ENCODE measurements at places on chromosomes 5 and 9.

DNA sequence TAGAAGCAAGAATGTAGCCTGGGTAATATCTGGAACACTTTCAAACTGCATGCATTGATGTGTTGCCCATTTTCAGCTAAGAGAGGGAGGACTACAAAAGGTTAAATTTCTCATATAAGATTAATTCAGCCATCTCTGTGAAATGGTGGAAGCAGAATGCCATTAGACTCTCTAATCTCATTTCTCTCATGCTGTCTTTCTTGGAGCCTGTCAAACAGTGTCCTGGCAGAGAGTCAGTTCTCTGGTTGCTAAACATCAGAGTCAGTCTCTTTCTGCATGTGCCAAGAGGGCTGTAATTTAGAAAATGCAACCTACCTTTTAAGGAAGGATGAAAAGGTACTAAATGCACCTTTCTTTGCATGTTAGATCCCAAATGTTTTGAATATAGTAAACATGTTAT lies 910 bp upstream of the GARNL3 start:
- DNase-seq: no peak

DNA sequence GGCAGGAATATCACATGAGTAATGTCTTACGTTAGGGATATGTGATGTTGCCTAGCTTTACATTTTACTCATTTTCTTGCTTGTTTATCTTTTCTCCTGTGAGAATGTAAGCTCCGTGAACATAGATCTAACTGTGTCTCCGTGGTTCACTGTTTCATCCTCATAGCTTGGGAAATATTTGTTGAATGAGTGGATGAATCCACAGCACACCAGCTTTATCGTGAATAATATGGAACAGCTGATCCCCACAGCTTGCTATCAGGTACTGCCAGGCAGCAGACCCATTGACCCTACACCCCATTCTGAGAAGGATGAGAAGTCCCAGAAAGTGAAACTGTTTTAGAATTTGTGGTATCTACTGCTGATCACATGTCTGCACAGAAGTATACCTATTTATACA lies 106.8 kb upstream of the FBN2 start:
- DNase-seq: no peak

DNA sequence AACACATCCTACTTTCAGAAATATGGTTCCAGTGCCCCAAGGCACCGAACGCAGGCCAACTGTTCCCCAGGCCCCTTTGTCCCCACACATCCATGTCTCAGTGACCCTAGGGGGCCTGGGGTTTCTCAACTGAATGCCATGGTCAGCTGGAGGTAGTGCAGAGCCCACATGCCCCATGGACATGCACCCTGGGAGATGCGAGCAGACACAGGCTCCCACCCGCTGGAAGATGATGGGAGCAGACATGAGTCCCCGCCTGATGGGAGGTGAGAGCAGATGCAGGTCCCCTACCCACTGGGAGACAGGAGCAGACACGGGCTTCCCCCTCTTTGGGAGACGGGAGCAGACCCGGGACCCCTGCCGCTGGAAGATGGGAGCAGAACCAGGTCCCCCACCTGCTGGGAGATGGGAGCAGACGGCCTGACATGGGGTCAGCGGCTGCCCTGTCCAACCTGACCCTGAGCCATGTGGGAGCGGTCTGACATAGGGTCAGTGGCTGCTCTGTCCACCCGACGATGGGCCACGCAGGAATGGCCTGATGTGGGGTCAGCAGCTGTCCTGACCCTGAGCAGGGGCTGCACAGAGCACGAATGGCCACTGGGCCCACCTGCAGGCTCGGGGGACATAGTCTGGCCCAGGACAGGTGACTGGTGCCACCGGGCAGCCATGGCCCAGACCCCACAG lies 18.4 kb downstream of the ZDHHC11B start:
- DNase-seq: no peak

- no peak for DNase-seq
These were observed 27.6 kb downstream of the RAB24 start for GRCh38 chr5:177275883-177276282.

DNA sequence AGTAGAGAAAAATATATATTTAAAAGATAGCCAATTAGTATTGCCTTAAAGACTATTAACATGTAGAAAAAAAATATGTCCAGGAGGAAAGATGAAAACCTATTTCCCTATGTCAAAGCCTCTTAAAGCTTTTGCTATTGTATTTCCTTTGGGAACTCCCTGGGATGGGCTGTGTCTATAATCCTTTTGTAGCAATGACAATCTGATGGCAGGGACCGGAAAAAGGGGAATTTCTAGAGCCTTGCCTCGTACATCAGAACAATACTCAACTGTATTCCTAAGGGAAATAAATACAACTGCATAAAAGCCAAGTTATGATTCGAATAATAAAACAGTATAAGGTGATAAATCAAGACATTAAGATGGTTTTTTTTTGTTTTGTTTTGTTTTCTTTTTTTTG lies 257.3 kb downstream of the MLLT3 start:
- DNase-seq: no peak

DNA sequence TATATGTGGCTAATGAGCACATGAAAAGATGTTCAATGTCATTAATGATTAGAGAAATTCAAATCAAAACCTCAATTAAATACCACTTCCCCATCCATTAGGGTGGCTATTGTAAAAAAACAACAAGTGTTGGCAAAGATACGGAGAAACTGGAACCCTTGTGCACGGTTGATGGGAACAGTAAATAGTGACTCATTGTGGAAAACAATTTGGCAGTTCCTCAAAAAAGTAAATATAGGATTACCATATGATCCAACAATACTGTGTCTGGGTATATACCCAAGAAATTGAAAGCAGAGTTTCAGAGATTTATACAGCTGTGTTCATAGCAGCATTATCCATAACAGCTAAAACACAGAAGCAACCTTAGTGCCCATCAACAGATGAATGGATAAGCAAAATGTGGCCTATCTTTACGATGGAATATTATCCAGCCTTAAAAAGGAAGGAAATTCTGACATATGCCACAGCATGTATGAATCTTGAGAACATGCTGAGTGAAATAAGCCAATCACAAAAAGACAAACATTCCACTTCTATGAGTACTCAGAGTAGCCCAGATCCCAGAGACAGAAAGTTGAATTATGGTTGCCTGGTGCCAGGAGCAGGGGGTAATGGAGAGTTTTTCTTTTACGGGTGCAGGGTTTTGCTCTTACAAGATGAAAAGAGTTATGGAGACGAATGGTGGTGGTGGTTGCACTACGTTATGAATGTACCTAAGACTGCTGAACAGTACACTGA lies 41.4 kb upstream of the LRRC14B start:
- no peak for DNase-seq

DNA sequence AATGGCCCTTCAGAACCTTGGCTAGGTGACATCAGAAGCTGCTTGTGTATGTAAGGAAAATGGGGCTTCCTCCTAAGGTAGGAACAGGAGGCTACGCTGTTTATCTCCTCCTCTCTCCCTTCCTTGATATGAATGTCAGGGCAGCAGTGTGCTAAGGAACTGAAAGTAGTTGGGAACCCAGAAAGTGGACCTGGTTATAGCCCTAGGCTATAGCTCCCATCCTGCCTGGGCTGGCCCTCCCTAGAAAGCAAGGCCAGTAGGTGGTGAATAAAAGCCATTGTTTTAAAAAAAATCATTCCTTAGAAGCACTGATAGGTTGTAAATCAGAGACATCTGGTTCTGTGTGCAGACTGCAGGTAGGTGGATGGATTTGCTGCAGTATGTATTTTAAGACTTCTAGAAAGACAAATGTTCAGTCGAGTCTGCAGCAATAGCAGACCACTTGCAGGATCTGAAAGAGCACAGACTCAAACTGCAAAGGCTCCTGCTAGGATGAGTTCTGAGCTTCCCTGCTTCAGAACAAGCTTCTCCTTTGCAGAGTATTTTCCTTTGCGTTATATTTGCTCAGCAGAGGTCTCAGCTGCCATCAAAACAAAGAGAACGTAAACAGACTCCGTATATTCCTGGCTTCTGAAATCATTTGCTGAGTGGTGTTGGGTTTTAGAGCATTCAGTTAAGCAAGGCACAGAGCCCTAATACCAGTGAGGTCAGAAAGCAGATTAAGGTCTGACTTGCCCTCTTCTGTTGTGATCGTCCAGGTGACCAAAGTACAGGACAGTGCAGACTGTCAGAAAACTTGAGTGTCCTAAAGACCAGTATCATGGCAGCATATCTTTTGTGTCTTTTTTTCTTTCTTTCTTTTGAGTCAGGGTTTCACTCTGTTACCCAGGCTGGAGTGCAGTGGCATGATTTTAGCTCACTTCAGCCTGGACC lies 20.1 kb upstream of the CFAP157 start:
- DNase-seq: no peak

DNA sequence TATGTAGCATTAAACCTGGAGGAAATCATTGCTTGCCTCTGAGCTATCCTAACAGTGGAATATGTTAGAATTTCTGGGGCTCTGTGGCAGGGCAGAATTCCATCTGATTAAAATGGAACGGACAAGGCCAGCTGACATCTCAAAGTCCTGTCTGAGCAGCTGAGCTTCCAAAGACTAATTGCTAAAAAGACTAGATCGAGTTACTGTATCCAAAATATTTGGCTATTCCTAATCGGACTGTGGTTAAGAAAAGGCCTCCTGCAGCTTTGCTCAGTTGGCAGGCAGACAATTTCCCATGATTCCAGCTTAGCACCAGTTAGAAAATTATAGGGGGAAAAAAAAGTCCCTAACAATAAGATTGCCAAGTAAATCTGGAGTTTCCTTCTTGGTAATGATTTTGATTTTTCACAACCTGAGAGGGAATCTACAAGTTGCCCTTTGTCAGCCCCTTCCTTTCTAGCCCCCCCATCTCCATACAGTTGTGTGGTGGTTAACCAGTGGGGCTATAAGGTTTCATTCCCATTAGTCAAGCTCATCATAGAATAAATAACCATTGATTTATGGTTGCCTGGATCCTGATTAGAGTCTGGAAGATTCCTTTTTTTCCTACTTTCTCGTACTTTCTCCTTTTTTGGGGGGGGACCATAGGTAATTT lies 26.4 kb downstream of the PTGR1 start:
- DNase-seq: no peak

- no peak for DNase-seq
These were observed 460 bp upstream of the PBX3 start for GRCh38 chr9:125746774-125747052.

- no peak for DNase-seq
These were observed 358.1 kb downstream of the GLIS3 start for GRCh38 chr9:3941758-3942157.

GRCh38 chr5:127358740-127359139 lies 68.1 kb downstream of the MEGF10 start:
- no peak for DNase-seq

DNA sequence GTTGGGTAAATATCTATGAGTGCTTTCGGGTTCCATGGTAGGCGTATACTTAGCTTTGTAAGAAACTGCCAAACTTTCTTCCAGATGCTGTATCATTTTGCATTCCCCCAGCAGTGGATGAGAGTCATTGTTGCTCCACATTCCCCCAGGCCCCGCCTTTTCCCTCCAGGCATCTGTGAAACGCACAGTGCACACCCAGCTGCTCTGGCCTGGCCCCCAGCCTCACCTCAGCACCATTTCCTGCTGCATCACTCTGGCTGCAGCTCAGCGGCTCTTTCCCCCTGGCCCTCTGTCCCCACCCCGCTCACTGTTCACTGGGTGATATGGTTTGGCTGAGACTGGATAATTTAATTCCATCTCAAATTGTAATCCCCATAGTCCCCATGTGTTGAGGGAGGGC lies 76.6 kb upstream of the SPTLC1 start:
- DNase-seq: no peak

GRCh38 chr5:139474890-139475791 lies 4.3 kb downstream of the SMIM33 start:
- DNase-seq: no peak

- DNase-seq: no peak
These were observed 372.1 kb upstream of the SGCD start for GRCh38 chr5:155954701-155955445.

All from amygdala (tissue), 56 donors.